ENCODE measurements at places on chromosomes 7 and 10.

DNA sequence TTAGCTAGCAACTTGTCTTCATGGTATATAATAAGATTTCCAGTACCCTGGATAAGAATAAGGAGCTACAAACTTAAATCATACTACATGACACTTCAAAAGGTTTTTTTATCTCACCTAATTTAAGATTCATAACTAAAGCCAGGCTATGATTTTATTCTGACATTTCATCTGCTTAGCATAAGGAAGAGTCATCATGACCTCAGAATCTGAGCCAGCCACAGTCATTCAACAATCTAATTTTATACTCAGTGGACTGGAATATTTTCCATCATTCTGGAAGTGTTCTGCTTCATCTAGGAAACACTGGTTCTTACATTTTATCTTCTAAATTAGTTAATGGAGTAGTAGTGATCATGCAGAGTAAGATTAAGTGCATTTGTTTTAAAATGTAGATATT lies 102.1 kb upstream of the KCND2 start:
- DNase-seq, result no peak

- no peak for DNase-seq
These were observed 92.0 kb downstream of the ARHGAP22 start for GRCh38 chr10:48512861-48513260.

GRCh38 chr10:64396105-64396708 lies 875.0 kb downstream of the REEP3 start:
- DNase-seq, result no peak

DNA sequence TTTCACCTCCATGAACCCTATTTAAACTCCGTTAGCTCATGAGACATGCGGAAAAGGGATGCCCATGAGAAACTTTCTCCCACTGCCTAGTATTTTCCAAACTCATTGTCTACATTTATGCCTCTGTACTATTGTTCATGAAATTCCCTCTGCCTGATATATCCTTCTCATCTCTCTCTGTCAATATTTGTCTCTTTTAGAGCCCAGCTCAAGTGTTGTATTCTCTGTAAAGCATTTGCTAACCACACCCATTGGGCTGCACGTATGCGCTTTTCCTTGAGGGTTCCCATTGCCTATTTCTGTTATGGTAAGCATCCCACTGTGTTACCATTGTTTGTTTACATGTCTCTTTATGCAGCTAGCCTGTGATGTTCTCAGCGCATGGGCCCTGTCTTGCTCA lies 211.4 kb downstream of the MDFIC start:
- DNase-seq, result no peak

DNA sequence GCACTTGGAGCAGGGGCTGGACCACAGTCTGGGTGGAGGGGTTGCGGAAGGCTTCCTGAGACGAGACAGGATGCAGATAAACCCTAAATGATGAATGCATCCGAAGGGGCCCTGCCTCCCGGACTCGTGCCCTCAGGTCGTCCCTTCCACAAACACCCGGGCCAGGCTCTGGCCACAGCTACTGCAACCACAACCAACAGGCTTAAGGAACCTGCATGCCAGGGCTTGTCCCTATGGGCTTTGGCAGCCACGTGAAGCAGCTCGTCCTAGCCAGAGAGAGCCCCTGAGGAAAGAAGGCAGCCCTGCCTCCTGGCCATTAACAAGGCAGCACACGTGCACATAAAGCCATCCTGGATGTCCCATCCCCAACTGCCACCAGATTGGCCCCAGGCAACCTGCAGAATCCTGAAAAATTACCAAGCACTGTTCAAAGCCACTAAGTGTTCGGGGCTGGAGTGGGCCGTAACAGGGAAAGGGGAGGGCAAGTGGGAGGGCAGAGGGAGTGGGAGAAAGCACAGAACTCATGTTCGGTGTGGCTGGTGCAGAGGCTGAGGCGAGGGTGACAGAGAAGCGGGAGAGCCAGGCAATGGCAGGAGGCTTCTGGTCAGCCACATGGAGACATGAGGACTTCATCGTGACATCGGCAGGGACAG lies 62.7 kb downstream of the MAD1L1 start:
- no peak for DNase-seq

GRCh38 chr7:99597762-99598501 lies at the start of gene TMEM225B:
Gene TMEM225B (plus strand): TSS chr7:99598267. CDS start chr7:99604389, 6,122 bp downstream.
- no peak for DNase-seq
